ENCODE measurements at places on chromosomes 12 and 14.
A peak's percentile ranks its signal among the peaks of the same experiment; 100 is the strongest.

DNA sequence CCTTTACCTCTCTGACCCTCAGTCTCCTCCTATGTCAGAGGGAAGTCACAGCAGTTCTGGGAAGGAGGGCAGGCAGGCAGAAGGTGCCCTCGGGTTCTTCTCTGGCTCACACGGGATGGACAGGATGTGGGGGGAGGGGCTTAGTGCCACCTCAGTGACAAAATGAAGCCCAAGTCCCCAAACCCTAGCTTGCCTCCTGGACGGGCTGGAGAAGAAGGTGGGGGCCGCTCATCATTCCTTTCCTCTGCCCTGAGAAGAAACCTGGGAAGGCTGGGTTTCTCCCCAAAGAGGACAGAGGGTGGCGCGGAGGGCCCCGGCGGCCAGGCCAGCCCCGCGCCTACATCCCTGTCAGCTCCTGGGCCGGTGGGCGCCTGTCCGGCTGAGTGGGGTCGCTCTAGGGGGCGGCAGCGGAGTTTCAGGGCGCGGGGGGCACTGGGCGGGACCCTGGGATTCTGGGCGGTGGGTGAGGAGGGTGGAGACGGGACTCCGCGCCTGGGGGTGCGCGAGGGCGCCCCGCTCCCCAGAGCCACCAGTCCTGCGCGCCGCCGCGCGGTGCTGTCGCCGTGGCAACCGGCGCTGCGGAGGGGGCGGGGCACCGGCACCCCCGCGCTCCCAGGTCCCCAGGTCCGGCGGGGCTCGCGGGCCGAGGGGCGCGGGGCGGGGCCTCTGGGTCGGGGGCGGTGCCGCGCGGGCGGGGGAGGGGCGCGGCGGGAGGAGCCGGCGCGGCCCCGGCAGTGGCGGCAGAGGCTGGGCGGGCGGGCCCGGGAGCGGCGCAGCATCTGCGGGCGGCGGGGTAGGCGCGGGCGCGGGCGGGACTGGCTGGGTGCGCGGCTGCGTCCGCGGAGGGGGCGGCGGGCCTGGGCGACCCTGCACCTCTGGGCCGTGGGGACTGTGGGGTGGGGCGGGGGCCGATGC lies at the start of gene TMEM121:
TMEM121 (plus strand) TSS at position 723 of the 915 bp plus-strand sequence. CDS start 2,252 bp downstream, outside the sequence.
- peak; percentile 64 for DNase-seq

DNA sequence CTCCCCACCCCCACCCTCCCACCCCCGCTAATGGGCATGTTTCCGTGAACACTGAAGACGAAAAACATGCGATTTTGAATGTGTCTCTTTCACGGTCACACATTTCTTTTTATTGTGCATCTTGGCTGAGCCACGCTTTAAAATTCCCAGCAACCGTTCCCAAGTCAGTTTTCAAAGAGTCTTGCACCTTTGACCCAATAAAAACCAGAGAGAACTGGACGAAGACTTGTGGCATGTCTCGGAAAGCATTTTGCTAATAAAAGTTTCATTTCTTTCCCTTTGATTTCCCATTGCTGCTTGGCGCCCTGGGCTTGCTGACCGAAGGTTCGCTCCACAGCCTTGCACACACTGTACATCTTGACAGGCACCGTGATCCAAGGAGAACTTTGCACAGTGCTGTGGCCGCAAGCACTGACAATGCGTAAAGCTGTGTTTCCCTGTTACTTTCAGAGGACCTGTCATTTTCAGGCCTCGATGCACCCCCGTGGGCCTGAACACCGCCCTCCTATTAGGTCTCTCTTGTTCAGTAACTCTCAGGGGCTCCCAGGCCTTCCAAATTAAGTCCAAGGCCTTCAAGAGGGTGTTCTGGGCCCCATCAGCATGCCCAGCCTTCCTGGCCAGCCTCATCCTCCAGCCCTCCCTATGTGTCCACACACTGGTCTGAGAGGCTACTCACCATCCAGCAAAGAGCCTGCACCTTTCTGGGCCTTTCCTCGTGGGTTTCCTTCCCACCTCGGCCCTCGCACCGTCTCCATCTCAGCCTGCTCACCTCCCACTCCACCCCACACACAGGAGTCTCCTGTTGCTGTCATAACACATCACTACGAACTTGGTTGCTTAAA lies 63.4 kb upstream of the DIO3 start:
- no peak for DNase-seq

DNA sequence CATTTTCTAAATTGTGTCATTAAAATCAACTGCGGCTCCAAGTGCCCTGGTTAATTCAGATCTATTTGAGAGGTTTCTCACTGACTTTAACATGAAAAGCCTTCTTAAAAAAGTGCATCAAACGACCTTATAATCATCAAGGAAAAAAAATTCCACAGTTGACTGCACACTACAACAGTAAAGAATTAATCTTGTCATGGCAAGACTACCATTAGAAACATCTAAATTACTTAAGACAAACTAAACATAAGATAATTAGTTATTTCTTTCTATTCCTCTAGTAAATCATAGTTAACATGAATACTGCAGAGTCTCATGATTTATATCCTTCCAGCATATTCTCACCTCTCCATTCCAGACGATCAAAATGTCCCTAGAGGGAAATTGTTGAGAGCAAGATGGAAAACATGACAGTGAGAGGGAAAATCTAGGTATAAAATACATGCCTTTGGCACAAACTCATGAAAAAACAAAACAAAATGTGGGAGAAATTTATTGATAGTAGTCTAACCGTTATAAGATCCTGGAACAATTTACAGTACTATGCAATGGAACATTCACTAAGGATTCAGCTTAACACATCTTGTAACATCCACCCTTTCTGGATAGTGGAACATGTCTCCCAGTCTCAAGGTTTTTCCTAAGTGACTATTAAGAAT lies 112.5 kb downstream of the PRKD1 start:
- DNase-seq: no peak

- DNase-seq: no peak
Measured at GRCh38 chr12:126147321-126147720, 1082.1 kb downstream of the AACS start.

- no peak for DNase-seq
Measured at GRCh38 chr12:117417004-117417403, 55.6 kb upstream of the NOS1 start.

DNA sequence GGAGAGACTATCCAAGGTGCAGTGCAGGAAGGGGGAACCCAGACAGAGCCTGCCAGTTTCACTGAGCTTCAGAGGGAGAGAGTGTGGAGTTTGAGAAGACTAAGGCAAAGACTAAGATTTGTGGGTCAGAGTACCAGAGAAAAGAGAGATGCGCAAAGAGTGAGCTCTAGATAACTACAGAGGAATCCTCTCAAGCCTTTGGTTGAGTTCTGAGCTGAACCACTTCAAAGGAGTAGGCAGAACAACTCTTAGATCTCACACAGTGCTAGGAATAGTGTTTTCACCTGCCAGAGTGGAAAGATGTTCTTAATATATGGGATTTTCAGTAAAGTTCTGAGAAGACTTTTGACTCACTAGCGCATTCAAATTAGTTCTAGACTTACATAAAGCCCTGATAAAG lies 10.7 kb upstream of the M6PR start:
- DNase-seq: peak; percentile 66

GRCh38 chr12:59650588-59651228 lies 54.9 kb downstream of the SLC16A7 start:
- DNase-seq: no peak

GRCh38 chr12:122079033-122079531 lies 526 bp downstream of the MLXIP start:
- no peak for DNase-seq

- no peak for DNase-seq
Measured at GRCh38 chr12:113204804-113205203, 16.5 kb upstream of the TPCN1 start.

DNA sequence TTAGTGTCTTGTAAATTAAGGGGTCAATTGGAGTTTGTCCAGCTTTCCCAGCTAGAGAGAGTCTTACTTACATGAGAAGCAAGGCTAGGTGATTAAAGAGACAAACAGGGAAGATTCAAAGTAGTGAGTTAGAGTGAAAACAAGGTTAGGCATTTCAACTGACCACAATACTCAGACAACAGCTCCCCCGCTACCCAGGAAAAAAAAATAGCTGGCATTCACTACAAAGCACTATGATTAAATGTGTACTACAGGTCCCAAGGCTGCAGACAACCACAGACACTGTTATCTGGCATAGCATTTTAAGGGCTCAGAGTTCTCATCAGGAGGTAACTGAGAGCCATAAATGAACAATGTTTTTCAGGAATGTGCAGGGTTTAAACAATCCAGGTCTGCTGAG lies 680.9 kb downstream of the TMEM121 start:
- DNase-seq: no peak

GRCh38 chr12:85642288-85642687 lies 193.9 kb downstream of the RASSF9 start:
- no peak for DNase-seq

Data from natural killer cell (primary cell).